ENCODE measurements at places on chromosomes 7 and 10.

- DNase-seq: no peak
Measured at GRCh38 chr7:42483886-42484285, 246.9 kb upstream of the GLI3 start.

GRCh38 chr10:116158036-116158435 is 115.0 kb downstream of the GFRA1 start:
- no peak for DNase-seq

- no peak for DNase-seq
Measured at GRCh38 chr7:114109721-114110120, 190.9 kb upstream of the PPP1R3A start.

DNA sequence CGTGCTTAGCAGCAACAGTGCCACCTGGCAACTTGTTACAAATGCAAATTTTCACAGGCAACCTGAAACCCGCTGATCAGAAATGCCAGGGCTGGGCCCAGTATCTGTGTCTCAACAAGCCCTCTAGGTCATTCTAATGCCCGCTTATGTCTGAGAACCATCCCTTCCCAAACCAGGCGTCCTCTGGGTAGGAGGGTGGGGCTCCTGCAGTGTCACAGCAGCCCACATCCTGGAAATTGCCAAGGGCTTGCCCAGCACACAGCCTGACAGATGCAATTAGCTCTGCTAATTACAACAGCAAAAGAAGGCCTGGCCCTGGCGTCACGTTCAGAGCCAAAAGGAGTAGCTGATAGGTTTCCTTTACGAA is 15.9 kb downstream of the ITPRIP start:
- no peak for DNase-seq

DNA sequence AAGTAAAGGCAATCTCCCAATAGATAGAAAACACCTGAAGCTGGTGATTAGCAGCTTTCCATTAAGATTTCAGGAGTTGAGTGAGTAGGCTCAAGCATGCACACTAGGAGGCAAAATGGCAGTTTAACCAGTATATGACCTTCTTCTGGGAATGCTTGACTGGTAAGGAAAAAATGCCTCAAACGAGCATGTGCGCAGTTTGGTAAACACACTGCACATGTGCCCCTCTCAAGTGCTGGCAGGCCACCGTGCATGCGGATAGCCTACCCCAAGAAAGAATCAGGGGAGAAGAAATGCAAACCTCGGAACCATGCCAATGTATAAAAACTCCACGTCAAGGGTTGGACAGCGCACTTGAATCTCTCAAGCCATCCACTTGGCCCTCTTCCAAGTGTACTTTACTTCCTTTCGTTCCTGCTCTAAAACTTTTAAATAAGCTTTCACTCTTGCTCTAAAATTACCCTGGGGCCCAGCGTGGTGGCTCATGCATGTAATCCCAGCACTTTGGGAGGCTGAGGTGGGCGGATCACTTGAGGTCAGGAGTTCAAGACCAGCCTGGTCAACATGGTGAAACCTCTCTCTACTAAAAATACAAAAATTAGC is 98.8 kb upstream of the CDK1 start:
- no peak for DNase-seq

Data from neural progenitor cell (in vitro differentiated cells).